Breast epithelium (tissue), 4 donors: ENCODE measurements at places on chromosomes 1 and 21. TPM values are rescaled to one million over a fixed set of nuclear protein-coding genes. Genes with fewer than 3 reads are reported as not detected.
A peak's percentile ranks its signal among the peaks of the same experiment; 100 is the strongest.

DNA sequence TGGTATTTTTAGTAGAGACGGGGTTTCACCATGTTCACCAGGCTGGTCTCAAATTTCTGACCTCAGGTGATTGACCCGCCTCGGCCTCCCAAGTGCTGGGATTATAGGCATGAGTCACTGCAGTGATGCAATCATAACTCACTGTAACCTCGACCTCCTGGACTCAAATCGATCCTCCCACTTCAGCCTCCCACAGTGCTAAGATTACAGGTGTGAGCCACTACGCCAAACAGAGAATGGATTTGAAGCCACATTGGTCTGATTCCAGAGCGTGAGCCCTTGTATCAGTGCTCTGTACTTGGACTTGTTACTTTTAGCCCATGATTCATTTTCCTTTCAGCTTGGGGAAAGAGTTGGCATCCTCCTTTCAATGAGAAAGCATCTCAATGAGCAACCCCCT lies 14.9 kb upstream of the ZNF683 start:
- no peak for DNase-seq

DNA sequence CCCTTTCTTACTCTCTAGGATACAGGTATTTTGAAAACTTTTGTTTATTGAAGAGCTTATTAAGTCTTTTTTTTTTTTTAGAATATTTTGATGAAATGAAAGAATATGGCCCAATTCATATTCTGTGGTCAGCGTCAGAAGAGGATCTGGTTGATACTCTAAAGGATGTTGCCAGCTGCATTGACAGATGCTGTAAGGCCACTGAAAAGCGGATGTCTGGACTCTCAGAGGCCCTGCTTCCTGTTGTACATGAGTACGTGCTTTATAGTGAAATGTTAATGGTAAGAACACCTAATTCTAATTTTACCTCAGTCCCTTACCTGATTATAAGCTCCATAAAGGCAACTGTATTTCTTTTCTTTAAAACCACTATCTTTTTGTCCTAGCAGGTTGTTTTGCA lies 37.1 kb downstream of the SNX7 start:
- no peak for DNase-seq

- DNase-seq: no peak
Observed at GRCh38 chr1:3924825-3925220, 24.8 kb upstream of the C1orf174 start.

- DNase-seq: no peak
Observed at GRCh38 chr21:44637018-44637850, at the start of gene KRTAP10-10. KRTAP10-10 (plus strand) TSS chr21:44637356; CDS start chr21:44637418, 62 bp downstream.

DNA sequence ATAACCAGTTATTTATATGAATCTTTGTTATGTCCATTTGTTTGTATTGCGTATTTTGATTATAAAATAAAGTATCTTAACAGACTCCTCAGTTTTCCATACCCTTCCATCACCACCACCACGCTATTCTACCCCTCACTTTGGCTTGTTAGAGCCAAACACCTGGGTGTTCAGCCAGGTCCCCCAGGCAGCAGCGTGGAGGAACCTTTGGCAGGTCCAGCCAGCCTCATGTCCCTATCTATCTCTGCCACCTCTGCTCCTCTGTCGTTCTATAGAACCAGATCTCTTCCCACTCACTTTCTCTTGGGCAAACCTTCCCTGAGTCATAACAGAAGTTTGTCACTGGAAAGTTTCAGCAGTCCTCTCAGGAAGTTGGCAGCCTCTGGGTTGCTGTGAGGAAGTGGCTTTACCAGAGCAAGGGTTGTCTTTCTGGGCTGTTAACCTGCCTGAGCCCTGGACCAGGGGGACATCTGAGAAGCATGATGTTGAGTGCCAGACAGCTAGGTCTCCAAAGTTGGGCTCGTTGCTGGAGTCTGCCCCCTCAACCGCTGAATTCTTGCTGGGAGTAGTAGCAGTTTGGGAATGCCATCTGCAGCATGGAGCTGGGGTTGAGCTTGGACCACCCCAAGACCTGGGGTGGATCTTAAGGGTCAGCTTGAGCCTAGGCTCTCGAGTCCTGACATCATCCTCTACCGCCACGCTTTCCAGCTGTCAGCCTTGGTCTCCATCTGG lies 996 bp upstream of the SH3BGRL3 start:
- no peak for DNase-seq

- no peak for DNase-seq
Observed at GRCh38 chr1:22470227-22470626, 18.6 kb downstream of the ZBTB40 start.

DNA sequence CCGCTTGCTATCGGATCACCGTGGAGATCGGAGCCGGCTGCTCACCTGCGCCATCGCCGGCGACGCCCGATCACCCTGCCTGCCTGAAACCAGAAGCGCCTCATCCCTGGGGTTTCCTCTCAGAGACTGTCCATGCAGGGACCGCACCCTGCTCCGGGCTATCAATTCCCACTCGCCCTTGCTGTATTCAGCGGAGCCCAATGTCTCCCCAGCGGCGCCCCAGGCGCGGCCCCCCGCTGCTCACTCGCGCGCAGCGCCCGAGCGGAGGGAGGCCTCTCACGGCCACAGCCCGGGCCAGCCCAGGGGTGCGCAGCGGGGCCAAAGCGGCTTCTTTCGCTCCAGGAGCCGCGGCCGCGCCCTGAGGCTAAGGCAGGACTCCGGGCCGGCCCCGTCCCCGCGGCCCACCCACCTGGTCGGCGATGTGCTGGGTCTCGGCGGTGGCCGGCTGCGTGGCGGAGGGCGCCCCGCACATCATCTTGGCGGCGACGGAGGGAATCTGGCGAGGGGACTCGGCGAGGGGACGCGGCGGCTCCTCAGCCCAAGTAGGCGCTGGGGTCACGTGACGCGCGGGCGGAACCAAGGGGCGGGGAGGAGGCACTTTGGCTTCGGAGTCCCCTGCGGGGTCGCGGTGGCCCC lies at the start of gene CSTB:
CSTB (minus strand) TSS at position 514 of the 636 bp plus-strand sequence; CDS start at position 475, 39 bp downstream.
- DNase-seq: peak; percentile 69

DNA sequence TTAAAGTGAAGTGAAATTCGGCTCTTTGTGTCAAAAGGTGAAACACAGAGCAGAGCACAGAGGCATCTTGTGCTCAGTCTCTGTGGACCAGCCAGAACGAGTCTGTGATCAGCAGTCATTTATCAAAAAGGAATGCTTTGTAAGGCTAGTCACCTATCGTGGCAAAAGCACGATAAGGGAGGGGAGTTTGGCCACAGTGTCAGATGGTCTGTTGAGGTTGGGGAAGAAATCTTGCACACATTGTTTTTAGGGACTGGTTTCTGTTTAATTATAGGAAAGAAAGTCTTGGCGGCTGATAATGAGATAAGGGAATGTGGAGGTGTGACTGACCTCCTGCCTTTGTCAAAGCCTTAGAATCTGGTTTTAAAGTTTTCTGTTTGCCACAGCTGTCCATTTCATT lies 58.2 kb upstream of the KIAA1614 start:
- DNase-seq: no peak

- DNase-seq: no peak
Observed at GRCh38 chr1:98181036-98181764, 260.4 kb upstream of the DPYD start.

- DNase-seq: no peak
Observed at GRCh38 chr1:205017001-205017400, 26.0 kb upstream of the CNTN2 start.

- DNase-seq: no peak
Observed at GRCh38 chr21:34790834-34791233, 122.0 kb downstream of the CLIC6 start.

- DNase-seq: no peak
Observed at GRCh38 chr1:202593845-202594244, 116.4 kb downstream of the SYT2 start.

GRCh38 chr1:166840309-166841274 lies 1.3 kb downstream of the POGK start:
- DNase-seq: no peak

GRCh38 chr1:153774780-153775457 lies at the start of gene SLC27A3:
SLC27A3 (plus strand) TSS chr1:153775407; CDS start chr1:153775498, 91 bp downstream.
- DNase-seq: peak; percentile 66

Gene DCDC2B
- total RNA-seq: not detected

Gene SLC6A9
- 0.32 TPM for total RNA-seq

Gene B3GALT5
- not detected for total RNA-seq

Gene PEX11B
- total RNA-seq: 22.0 TPM

Gene SLC44A5
- total RNA-seq: 3.5 TPM
